ENCODE measurements at places on chromosomes 1 and 21. TPM values are rescaled to one million over a fixed set of nuclear protein-coding genes. Genes with fewer than 3 reads are reported as not detected.
A peak's percentile ranks its signal among the peaks of the same experiment; 100 is the strongest.

Gene IL20
- not detected for total RNA-seq

Gene CKS1B
- total RNA-seq = 7.9 TPM

DNA sequence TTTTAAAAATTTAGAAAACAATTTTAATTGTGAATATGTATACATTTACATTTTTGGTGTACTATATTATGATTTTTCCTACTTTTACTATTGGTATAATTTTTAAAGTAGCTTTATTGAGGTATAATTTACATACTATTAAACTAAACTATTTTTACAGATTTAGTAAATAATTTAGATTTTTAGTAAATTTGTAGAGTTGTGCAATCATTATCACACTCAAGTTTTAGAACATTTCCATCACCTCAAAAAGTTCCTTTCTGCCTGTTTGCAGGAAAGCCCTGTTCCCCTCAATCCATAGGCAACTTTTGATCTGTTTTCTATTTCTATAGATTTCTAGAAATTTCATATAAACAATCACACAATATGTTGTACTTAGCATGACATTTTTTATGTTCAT lies 8.2 kb downstream of the PHTF1 start:
- peaks cover 2% of the 10 kb centered on the region for H3K36me3 ChIP-seq
- no peak overlapping the region for H3K4me3 ChIP-seq
- DNase-seq = no peak
- no peaks in the 10 kb centered on the region for H3K4me1 ChIP-seq
- H3K27ac ChIP-seq = no peak overlapping the region

DNA sequence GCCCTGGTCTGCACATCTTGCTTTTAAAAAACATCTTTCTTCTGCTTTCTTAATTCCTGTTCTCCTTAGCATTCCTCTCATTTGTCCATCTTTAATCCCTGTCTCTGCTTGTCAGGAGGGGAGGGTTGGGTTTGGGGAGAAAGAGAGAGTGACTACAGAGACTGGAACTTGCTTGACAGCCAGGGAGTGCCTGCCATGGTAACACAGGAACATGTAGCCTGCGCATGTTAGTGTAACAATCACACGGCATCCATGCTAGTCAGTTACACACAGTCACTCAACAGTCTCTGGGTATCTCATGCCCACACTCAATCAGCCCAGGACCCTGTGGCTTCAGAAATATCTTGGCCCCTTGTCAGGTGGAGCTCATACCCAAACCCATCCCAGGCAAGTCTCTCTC lies 818 bp upstream of the TFAP2E start:
- H3K4me3 ChIP-seq = no peak overlapping the region
- H3K36me3 ChIP-seq = no peaks in the 10 kb centered on the region
- H3K27ac ChIP-seq = no peak overlapping the region
- peaks cover 6% of the 10 kb centered on the region for H3K27me3 ChIP-seq
- H3K4me1 ChIP-seq = peaks cover 2% of the 10 kb centered on the region
- DNase-seq = no peak

DNA sequence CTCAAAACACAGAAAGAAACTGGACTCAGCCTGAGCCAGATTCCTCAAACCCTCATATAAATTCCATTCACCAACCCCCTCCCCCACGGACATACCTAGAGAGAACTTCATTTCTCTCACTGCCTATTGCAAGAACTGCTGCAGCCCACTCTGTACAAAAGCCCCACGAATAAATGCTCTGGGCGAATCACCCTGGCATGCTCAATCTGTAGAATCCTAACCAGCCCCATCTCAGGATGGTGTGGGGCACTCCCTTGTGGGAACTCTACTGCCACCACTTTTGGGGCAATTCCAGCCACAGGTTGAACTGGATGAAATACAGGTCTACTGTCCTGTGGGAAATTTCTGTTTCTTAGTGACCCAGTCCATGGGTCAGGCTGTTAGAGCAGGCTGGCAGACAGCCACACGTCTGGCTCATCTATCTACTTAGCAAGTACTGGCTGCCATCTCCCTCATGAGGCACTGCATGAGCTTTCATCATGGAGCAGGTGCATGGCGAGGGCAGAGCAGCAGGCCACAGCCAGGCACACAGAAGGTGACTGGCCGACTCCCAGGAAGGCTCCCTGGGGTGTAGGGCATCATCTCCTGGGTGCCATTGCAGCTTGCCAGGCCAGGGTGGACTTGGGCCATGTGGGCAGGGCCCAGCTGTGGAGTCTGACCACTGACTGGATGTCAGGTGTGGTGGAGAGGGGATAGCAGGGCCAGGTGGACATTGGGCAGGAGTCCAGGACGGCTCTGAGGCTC lies 1.6 kb upstream of the C1orf35 start:
- H3K27ac ChIP-seq = no peak overlapping the region
- peaks cover 59% of the 10 kb centered on the region for H3K4me1 ChIP-seq
- no peak overlapping the region for H3K4me3 ChIP-seq
- peaks cover 3% of the 10 kb centered on the region for H3K36me3 ChIP-seq
- H3K27me3 ChIP-seq = peaks cover 4% of the 10 kb centered on the region

DNA sequence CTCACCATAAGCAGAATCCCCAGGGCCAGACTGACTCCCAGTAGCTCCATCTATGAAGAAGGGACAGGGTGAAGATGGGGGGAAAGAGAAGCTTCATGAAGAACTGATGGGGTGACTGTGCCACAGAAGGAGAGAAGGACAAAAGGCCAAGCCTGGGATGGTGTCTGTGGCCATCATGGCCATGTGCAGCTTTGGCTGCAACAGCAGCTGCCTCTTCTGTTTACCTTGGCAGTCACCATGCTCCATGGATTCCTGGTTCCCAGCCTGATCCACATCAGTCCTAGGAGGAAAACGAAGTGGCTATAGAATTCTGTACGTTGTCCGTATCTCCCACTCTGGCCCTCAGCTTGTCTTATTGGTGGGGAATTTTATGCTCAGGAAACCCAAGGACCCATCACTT lies 12.0 kb downstream of the SEMA6C start:
- DNase-seq = no peak
- H3K4me3 ChIP-seq = no peak overlapping the region
- H3K27me3 ChIP-seq = peaks cover 13% of the 10 kb centered on the region
- peaks cover 11% of the 10 kb centered on the region for H3K4me1 ChIP-seq
- no peaks in the 10 kb centered on the region for H3K36me3 ChIP-seq

DNA sequence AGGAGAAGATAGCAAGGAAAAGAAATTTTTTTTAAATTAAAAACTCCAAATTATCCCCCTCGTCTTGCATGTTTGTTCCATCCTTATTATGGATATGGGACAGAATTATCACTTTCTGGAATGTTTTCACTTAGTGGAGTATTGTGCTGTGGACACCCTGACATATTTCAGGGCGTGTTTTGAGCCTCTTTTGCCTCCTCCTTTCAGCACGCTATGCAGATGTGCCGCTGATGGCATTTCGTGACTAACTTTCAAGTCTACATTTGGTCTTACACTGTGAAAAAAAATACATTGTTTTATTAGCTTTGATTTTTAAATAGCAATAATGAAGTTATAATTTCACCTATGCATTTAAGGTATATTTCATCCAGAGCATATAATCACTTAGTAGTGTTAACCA lies 738.7 kb downstream of the LTN1 start:
- H3K4me1 ChIP-seq = no peaks in the 10 kb centered on the region
- no peak for DNase-seq
- no peak overlapping the region for H3K27ac ChIP-seq
- no peaks in the 10 kb centered on the region for H3K27me3 ChIP-seq

- peaks cover 20% of the 10 kb centered on the region for H3K27me3 ChIP-seq
- peak; percentile 5 for DNase-seq
Measured at GRCh38 chr1:158248118-158248517, 6.1 kb upstream of the CD1A start.

Measured in T-cell (primary cell).